ENCODE measurements at places on chromosomes 3 and 15. TPM values are rescaled to one million over a fixed set of nuclear protein-coding genes. Genes with fewer than 3 reads are reported as not detected.

GRCh38 chr3:189169728-189170127, 2.0 kb upstream of the TPRG1 start:
- DNase-seq: no peak

GRCh38 chr15:89827829-89828228, 13.2 kb upstream of the ANPEP start:
- DNase-seq: no peak

DNA sequence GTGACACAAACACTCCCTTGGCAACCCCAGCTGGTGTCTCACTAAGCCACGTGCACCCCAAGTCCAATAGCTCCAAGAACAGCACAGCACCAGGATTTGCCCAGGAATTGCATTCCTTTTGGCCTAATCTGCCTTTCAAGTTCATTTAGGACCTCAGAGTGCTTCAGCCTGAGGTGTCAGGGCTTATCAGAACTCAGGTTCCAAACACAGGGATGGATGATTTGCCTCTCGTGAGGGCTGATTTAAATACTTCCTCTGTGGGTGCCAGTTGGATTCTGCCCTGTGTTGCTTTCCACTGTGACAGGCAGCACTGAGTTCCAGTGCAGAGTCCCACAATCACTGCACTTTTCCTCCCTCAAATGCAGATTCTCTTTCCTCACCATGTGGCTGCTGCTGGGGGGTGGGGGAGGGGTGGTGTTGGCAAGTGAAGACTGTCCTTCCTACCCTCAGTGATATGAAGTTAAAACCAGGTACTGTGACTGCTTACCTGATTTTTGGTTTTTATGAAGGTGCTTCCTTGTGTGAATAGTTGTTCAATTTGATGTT, 204.3 kb upstream of the STAC start:
- DNase-seq: no peak

The GOLGA8H gene
- total RNA-seq: not detected

DNA sequence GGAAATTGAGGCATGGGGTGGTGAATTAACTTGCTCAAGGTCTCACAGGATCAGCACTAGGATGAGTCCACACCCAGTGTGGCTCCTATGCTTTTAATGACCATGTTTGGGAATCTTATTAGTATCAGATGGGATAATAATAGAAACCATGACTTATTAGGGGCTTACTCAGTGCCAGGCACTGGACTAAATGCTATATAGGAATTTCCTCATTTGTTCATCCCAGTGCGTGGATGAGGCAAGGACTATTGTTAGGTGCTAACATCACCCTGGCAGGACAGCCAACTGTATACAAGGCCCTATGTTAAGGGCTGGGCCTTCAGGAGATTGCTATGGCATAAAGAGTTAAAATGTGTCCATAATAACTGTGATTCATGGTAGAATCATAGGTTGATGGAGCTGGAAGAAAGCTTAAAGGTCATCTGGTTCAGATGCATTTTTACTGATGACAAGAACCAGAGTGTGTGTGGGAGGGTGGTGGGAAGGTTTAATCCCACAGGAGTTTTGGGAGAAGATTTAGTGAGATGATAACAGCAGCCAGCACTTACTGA, 4.7 kb upstream of the FEM1B start:
- DNase-seq: peak; percentile 86
